ENCODE measurements at places on chromosomes 11 and 22.
A peak's percentile ranks its signal among the peaks of the same experiment; 100 is the strongest.

GRCh38 chr11:134612140-134613030, 200.3 kb upstream of the B3GAT1 start:
- DNase-seq: no peak

- no peak for DNase-seq
These were observed 159.7 kb downstream of the FAT3 start for GRCh38 chr11:92384358-92384757.

DNA sequence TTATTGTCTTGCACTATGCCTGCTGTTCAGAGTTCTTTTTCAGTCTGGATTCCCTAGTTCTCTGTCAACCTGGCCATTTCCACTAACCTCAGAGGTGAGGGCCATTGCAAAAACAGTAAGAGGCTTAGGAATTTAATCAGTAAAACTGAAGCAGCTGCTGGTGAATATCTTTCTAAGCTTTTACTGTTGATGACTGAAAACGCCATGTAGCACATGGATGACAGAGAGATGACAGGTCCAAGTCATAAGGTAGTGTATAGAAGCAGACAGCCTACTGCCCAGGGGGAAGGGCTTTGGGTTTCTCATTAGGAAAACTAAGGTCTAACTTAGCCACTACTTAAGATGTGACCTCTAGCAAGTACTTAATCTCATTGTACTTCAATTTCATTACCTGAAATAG, 152.6 kb upstream of the DDI1 start:
- DNase-seq: no peak

DNA sequence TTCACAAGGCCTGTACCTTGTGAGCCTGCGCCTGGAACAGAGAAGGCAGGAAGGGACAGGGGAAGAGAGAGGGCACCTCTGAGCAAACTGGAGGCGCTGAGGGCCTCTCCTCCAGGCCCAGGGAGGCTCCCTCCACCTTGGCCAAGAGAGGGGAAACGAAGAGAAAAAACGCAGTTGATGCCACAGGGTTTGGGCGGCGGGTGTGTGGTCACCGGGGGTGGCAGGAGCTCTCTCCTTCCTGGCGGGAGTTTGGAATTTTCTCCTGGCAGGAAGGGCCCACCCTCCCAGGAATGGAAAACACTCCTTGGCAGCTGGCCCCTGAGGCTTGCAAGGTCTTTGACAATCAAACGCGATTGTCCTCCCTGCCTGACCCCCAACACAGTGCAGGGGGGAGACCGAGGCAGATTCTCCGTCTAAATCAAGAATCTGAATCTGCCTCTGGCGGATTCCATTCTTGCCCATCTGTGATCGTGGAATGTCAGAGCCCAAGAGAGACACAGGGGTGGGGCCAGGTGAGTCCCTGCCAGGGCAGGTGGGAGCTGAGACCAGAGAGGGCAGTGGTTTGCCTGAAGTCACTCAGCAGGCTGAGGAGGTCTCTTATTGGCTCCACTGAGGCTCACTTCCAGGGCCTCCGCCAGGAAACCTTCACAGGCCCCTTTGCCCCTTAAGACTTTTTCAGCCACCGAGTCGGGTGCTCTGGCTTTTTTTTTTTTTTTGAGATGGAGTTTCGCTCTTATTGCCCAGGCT, 21.0 kb downstream of the RPL3 start:
- no peak for DNase-seq

- DNase-seq: no peak
These were observed 45.4 kb downstream of the GRAMD1B start for GRCh38 chr11:123475469-123475868.

DNA sequence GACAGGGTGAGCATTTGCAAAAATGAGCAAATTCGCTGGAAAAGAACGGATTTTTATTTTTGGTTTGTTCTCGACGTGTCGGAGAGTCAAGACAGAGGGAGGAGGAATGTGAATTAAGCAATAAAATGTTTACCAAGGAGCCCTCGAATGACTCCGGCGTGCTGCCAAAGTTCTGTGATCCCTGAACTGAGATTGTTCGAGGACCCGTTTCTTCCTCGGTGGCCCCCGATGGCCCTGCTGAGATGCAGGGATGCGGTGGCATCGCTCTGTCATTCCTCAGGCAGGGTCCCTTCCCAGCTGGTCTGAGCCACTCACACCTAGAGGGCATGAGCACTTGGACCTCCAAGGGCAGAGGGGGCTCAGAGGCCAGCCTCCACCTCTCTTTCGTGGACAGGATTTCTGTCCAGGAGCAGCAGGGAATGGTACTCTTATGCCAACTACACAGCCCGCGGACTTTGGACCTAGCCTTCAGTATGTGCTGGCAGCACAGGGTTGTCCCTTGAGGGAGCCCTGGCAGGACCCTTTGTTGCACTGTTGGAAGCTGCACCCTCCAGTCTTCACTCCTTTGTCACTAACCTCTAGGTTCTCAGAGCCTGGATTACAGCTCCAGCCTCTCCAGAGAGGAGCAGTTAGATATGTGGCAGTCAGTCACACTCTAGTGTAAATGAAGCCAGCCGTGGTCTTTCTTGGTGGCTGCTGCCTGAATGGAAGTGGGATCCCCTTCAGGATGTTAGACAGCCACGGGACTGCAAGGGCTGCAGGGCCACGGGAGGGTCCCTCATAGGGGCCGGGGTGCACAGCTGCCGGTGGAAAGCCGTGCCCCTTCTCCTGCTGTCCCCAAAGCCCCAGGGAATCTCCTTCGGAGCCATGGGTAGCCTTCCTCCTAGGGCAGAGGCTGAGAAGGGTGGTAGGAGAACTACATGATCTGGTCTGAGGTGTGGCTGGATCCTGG, 109.4 kb upstream of the ANO1 start:
- DNase-seq: no peak

DNA sequence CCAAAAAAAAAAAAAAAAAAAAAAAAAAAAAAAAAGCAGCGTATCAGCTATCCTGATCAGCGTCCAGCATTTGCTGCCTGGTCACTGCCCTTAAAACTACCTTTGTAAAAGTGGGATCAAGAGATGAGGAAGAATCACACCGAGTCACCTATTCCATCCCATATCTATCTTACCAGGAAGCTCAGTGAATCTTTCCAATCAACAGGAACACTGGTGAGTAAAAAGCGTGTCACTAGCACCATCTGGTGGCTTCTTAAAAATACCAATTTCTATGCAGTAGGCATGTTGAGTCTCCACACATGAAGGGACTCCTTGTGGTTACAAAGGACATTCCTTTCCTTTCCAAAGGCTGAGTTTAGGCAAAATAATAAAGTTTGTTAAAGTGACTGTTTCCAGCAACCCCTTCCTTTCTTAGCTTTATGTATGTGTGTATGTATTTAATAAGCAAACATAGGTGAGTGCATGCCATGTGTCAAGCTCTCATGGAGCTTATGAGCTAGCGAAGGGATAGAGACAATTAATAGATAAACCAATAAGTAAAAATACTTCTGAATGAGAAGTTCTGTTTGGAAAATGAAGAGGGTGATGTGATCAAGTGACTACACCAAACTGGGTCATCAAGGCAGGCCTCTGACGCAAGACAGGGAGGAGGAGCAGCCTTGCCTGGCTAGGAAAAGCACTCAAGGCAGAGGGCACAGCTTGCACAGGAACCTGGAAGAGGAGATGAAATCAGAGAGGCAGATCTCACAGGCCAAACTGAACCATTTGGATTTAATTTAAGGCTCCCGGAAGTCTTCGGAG, 13.9 kb upstream of the TP53AIP1 start:
- DNase-seq: no peak

DNA sequence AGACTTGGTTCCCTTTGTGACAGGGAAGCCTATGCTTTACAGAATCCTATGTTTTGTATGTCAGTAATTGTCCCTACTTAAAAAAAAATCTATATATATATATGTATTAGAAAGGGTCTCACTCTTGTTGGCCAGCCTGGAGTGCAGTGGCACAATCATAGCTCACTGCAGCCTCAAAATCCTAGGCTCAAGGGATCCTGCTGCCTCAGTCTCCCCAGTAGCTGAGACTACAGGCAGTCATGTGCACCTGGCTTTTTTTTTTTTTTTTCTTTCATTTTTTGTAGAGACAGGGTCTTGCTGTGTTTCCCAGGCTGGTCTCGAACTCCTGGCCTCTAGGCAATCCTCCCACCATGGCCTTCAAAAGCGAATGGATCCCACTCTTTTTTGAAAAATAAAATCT, 2.1 kb upstream of the NEAT1 start:
- no peak for DNase-seq

GRCh38 chr22:49825944-49826602, 1.6 kb downstream of the BRD1 start:
- peak; percentile 54 for DNase-seq

- no peak for DNase-seq
These were observed 1371.2 kb downstream of the BRD1 start for GRCh38 chr22:48456449-48456848.

DNA sequence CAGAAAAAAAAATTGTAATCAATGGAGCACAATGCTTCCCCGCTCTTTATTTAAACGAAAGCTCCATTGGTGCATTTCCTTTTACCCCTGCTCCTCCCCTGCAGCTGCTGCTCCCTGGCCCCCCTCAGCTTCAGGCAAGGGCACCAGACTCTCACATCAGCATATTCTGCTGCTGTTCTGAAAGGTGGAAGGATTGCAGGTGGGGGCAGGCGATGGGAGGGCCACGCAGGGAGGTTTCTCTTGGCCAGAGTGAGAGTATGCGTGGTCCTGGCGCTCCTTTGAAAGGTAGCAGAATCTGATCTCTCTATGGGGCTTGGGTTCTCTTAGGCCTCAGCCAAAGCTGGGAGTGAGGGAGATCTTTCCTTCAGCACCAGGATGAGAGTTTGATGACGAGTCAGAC, 240.9 kb upstream of the CADM1 start:
- DNase-seq: no peak

DNA sequence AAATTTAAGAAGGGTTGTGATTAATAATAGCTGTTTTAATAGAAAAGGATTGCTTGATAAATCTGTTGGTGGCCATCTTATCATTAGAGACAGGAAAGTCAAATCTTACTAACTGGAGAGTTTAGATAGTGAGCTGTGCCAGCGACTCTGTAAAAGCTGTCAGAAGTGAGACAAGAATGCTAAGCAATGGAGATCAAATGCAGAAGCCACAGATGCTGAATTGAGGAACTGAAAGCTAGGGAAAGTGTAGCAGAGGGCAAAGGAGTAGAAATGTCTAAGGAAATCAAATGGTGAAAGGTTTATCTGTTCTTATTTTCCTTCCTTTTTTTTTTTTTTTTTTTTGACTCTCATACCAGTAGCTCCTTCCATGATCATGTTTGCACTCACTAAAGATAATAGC, 13.7 kb downstream of the MS4A13 start:
- no peak for DNase-seq

- DNase-seq: no peak
These were observed 404.0 kb downstream of the BUD13 start for GRCh38 chr11:116368784-116369183.

GRCh38 chr11:68120273-68121066, 718 bp downstream of the CHKA start:
- DNase-seq: no peak

DNA sequence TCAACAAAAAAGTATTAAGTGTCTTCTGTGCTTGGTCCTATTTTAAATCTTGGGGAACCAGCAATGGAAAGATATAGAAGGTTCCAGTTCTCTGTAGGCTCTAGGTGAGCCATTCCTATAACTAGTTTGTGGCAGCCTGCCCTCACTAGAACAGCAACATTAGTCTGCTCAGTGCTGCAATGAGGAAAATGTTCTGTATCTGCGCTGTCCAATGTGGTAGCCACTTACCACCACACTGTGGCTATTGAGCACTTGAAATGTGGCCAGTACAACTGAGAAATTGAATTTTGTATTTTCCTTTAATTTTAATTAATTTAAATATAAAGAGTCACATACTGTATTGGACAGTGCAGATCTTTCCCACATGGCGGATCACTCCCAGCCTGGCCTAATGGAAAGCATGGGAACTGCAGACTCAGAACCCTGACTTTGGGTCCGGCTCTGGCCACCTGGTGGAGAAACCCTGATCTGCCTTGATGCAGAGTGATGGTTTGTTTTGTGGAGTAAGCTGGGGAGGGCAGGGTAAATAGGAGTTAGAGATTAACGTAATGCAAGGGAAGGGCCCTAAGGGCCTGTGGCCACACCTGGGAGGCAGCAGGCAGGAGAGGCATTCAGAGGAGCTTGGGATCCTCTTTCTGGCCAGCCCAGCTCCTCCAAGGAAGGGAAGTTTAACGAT, 101.0 kb downstream of the ME3 start:
- DNase-seq: no peak

DNA sequence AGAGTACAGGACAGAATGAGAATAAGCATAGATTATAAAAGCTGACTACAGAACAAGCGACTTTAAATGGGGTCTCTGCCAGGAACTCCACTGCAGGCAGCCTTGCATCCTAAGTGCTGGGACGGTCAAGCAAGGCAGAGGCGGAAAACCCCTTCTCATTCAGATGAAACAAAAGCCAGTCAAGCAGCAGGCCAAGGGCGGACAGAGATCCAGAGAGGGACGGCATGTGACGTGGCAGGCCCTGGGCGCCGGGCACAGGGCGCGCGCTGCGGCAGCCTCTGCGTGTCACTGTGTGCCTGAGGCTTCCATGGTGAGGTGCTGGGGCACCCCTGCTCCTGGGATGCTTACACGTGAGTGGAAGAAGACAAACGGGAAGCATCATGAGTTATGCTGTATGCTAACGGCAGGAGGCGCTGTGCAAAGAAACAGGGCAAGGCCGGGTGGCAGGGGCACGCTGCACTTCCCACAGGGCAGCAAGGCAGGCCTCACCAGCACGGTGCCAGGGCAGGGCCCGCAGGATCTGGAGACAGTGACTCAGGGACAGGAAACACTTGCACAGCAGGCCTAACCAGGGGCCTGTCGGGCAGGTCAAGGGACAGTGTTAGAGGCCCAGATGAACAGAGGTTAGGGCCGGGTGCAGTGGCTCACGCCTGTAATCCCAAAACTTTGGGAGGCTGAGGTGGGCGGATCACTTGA, 6.2 kb downstream of the TOLLIP start:
- no peak for DNase-seq

DNA sequence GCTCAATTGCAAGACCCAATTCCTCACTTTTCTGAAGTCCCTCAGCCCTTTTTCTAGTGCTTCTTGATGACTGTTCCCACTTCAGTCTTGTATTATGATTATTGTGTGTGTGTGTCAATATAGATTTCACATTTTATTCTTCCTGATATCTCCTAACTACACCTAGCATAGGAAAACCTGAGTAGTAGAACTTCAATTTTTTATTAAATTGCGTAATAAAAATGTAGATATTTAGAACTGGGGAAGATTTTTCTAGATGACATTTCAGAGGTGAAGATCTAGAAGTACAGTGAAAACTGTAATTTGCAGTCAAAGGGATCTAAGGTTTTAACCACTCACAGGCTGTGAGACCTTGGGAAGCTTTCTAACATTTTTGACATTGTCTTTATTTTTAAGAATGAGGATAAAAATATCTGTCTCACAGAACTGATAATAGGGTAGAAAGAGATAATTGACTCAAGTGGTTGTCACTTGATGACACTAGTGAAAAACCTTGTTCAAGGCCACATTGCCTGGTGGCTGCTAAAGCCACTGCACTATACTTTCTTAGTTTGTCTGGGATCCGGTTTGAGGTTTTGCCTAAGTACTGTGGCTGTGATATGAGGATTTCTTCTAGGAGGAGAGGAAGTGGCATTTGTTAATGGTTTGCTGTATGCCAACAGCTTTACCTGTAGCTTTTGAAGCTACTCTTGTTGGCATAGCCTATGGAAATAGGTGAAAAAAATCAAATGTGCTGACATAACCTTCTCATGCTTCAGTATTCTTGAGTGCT, 32.2 kb upstream of the SESN3 start:
- no peak for DNase-seq

- DNase-seq: no peak
These were observed 32.2 kb downstream of the MMP20 start for GRCh38 chr11:102592634-102593581.

GRCh38 chr22:36343070-36343719, 44.6 kb downstream of the MYH9 start:
- no peak for DNase-seq

- DNase-seq: no peak
These were observed 79.7 kb downstream of the FBLN1 start for GRCh38 chr22:45582236-45582954.
